Left forelimb (tissue), 1 donor: ENCODE measurements at places on chromosomes 12 and 14.

DNA sequence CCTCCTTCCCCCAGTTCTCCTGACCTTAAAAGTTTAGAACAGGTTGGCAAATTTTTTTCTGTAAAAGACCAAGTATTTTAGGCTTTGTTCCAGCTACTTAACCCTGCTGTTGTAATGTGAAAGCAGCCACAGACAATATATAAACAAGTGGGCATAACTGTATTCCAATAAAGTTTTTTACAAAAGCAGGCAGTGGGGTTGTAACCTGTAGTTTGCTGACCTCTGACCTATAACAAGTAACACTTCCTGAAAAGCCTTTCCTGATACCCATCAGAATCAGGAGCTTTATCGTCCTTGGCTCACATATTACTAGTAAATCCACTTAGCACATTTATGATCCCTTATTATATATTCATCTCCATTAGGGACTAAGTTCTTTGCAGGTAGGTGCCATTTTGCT is 13.1 kb upstream of the SMARCC2 start:
- DNase-seq: no peak

GRCh38 chr12:52402873-52403540 is 3.1 kb downstream of the KRT82 start:
- no peak for DNase-seq

DNA sequence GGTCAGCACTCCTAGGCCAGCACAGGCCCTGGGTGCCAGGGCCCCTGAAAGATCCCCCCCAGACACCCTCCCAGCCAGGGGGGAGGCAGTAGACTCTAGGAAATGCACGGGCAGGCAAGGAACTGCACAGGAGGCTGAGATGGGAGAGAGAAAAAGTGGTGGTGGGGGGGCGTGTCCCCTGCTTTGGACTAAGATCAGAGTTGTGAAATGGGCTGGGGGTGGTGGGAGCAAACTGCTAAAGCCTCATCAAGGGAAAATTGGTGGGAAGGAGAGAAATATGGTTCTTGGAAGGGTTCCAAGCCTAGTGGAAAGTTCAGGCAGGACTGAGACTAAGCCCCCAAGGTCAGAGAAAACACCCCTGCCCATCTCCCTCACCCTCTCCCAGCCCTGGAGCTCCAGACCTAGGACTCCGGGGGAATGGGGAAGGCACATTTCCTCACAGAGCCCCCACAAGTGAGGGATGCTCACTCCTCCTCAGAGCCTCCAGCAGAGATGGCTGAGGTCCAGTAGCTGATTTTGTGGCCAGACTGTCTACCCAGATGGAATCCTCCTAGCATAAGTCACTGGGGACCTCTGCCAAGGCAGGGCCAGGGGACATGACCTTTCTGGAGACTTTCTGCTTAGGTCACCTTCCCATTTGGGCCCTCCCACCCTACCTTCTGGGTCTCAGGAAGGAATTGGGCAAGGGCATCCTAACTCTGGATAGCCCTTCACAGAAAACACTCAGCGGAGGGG is 29.8 kb downstream of the FIGNL2 start:
- DNase-seq: no peak

- no peak for DNase-seq
Observed at GRCh38 chr12:96879301-96879700, 27.8 kb upstream of the NEDD1 start.

GRCh38 chr14:73153272-73153671 is 17.0 kb downstream of the PSEN1 start:
- DNase-seq: no peak

DNA sequence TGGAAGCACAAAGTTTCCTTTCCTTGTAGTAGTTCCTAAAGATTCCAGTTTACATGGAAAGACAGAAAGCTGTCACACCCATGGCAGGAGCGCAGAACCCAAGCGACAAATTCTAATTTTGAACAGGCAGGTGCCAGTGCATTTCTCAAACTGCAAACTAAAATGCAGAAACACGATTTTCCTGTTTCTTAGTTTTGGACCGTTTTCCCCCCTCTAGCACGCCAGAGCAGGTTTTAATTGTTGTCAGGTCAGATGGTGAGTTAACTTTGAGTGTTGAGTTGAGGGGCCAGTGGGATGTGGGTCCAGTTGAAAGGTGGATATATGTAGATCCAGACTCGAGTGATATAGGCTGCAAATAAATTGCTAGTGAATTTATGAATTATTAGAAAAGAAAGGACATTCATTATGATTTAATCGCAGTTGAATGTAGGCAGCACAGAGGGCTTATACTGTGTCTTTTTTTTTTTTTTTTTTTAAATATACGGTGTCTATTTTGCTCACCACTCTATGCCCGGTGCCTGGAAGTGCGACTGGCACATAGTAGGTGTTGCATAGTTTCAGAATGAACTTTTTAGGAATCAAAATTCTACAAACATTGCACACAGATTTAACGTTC is 909 bp upstream of the ETFBKMT start:
- no peak for DNase-seq

DNA sequence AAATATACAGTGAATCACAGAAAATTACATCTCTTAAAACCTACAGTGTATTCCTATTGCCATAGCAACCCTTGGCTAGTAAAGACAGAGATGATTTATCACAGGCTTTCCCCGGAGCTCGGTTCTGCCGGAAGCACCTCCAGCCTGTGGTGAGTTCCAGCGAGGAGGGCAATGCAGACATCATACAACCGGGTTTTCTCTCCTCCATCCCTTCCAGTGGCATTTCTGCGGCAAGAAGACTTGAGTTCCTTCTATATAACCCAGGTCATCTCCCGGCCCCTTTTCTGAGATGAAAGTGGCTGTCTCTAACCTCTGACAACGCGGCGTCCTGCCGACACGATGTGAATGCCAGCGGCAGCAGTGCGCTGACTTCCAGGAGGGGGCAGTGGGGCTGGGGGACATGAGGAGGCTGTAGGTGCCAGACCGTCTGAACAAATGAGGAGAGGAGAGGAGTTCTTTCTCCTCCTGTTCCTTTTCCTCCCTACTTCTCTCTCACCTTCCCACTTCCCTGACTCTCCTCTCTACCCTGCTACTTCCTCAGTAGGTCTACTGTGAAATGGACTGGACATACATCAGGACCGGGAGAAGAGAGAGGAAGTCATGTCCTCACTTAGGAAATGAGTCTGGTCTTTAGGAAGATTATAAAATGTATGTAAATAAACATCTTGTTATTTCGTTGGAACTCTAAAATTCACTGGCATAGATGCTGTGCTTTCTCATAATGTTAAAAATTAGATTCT is 68.6 kb upstream of the MAX start:
- DNase-seq: no peak

DNA sequence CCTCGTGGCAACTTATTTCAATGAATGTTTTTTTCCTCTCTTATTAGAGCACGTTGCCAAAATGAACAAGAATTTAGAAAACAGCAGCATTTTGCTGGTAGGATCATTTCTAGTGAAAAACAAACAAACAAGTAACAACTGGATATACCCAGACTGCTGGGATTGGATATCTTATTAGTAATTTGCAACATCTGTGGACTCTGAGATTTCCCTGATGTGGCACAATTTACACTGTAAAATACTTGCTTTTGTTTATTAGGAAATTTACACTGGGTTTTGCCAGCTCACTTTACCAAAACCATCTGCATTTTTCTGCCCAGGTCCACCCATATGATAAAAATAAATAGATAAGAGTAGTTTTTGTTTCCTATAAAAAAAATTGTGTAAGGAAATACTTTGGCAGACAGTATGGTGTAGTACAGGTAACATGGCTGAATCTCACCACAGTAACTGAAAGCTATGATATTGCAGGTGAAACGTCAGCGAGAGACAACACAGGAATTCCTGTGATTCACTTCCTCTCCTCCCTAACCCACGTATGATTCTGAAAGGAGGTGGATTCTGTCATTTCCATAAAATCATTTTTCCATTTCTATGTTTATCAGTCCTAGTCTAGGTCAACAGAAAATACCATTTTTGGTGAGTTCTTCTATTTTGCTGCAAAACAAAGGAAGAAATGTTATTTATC is 176.2 kb upstream of the NOVA1 start:
- no peak for DNase-seq

DNA sequence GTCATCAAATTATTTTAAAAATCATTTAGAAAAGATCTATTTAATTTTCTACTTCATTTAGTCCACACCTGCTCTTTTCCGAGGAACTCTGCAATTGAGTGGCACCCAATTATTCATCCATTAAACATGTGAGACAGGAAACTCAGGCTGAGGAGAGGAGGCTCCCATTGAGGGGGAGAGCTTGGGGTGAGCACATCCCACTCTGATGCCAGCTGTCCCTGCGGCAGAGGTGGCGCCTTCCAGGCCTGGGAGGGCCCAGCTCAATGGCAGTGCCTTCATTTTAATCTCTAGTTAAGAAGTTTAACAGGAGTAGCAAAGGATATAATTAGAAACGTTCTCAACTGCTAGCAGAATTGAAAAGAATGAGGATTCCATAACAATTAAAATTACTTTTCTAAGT is 92.0 kb downstream of the ITPR2 start:
- DNase-seq: no peak

DNA sequence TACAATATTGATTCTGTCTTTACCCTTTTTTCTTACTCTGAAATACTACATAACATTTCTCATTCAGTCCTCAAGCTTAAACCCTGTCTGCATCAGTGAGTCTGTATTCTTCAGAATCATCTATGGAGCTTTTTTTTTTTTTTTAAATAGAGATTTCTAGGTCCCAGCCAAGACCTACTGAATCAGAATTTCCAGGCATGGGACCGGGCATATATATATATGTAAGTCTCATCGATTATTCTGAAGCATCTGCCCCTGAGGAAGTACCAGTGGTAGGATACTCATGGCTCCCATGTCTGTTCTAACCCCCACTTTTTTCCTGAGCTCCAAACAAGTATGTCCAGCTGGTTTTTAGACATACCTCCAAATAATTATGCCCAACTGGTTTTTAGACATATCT is 6.1 kb downstream of the DDX47 start:
- no peak for DNase-seq
